ENCODE measurements at places on chromosomes 13 and 19. TPM values are rescaled to one million over a fixed set of nuclear protein-coding genes. Genes with fewer than 3 reads are reported as not detected.

- no peak for DNase-seq
Observed at GRCh38 chr19:46791944-46792343, 3.5 kb upstream of the SLC1A5 start.

DNA sequence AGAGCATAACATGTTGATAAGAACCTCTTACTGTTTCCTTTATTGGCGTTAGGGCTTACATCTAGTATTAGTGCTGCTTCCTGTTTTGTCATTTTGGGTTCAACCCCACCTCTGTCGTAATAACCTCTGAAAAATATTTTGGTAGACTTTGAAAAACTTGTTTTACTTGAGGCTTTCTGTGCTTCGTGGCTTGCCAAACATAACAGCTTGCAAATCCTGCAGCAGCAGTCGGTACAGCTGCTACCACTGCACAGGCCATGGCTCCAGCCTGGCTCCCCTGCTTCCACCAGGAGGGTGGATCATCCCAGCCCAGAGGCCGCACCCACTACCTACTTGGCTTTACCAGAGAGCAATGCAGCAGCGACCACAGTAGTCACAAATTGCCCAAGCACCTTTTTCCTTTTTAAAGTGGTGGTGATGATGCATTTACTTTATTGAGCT lies 11.8 kb upstream of the CEACAM4 start:
- DNase-seq = no peak

The FGF22 gene
- 0.35 TPM for polyA plus RNA-seq

GRCh38 chr13:39401046-39401705 lies 201.8 kb downstream of the LHFPL6 start:
- DNase-seq = no peak

The TMEM150B gene
- 1.2 TPM for polyA plus RNA-seq

The CDC42EP5 gene
- 33.0 TPM for polyA plus RNA-seq

- no peak for DNase-seq
Observed at GRCh38 chr13:24267801-24268200, 41.6 kb upstream of the C1QTNF9 start.

Data from right renal pelvis (tissue), 4 donors.